ENCODE measurements at places on chromosomes 11 and 22.
A peak's percentile ranks its signal among the peaks of the same experiment; 100 is the strongest.

DNA sequence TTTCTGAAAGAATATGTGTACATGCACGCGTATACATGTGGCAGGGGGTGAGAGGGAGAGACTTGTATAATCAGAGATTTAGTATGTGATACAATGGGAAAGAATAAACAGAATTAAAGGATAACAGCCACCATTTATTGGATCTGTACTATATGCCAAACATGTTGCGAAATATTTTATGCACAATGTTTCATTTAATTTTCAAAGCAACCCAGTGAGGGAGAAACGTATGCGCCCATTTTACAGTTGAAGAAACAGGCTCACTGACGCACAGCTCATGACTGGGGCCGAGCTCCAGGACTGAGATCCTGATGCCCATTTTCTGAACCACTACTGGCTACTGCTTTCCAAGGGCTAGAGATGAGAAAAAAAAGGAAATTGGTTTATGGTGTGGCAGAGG, 3.3 kb upstream of the OAF start:
- DNase-seq = no peak

- DNase-seq = peak; percentile 51
Observed at GRCh38 chr11:72736452-72737069, 15.6 kb downstream of the ARAP1 start.

- peak; percentile 72 for DNase-seq
Observed at GRCh38 chr11:131687291-131688047, 317.1 kb downstream of the NTM start.

DNA sequence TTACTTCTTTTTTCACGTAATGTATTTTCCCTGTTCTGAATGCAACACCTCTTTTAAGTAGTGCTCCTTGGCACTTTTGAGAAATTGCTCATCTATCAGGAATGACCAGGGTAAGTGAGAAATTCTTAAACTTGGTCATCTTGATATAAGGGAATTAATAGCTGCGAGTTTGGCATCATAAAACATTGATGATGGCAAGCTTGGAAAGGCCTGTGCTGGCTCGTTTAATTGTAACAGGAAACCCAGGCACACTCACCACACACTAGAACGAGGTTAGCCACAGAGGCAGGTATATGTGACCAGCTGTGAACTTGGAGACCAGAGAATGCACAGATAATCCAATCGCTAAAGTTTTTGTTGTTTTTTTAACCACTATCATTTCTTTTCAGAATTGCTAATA, 24.3 kb downstream of the FAM118A start:
- no peak for DNase-seq

DNA sequence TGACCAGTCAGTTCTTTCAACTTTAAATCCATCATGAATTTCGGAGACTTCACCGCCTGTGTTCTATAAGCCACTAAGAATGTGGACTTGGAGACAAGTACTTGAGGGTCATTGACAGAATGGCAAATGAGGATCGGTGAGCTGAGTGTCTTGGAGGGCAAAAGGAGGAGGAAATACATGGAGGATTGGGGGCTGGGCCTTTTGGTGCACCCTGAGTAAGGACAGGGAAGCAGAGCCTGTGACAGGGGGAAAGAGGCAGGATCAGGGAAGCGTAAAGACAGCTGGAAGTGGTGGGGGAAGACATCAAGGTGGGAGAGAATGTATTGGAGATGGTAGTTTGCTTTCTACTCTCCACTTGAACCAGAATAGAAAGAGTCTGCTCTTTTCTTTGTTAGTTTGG, 70.4 kb upstream of the MTMR2 start:
- DNase-seq = no peak

GRCh38 chr22:36486619-36487384, 5.4 kb upstream of the TXN2 start:
- DNase-seq = peak; percentile 80

GRCh38 chr11:73652046-73652730, 5.8 kb downstream of the PLEKHB1 start:
- peak; percentile 75 for DNase-seq

DNA sequence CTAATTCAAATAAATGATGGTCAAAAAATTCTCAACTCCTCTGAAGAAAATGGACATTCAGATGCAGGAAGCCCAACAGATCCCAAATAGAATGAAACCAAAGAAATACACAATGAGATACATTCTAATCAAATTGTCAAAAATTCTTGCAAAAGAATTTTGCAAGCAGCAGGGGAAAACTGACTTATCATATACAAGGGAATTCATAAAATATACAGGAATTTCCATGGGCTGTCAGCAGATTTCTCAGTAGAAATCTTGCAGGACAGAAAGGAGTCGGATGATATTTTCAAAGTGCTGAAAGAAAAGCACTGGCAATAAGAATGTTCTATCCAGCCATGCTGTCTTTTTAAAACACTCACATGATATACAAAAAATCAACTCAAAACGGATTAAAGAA, 194.6 kb upstream of the ZC3H12C start:
- DNase-seq = no peak

DNA sequence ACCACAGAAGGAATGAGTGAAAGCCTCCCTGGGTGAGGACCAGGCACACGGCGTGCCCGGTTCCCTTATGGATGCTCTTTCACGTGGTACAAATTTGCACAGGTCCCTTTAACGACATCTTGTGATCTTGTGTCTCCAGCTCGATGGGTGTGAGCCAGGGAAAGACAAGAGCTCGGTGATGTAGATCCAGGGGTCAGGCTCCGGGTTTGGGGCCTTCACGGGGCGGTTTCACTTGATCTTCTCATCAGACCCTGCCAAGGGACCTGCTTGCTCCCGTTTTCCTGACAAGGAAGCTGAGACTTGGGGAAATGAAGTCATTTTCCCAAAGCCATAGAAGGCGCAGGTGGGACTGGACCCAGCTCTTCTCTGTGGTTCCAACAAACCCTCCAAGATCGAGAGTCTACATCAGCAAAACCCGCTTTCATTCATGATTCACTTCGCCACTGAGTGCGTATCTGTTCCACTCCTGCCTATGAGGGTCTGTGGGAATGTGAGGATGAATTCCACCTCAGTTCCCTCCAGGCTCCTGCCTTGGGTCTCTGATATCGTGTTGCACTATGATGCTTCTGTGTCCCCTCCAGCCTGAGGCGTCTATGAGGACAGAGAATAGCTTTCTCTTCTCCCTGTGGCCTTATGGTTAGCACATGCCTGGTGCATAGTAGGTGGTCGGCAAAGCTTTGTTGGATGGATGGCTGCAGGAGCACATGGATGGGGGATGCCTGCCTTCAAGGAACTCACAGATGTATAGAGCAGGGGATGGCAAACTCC, 45.0 kb upstream of the ANO1 start:
- no peak for DNase-seq

- no peak for DNase-seq
Observed at GRCh38 chr22:31286360-31287255, 5.7 kb downstream of the PIK3IP1 start.

GRCh38 chr11:65445101-65445603, 22.6 kb downstream of the NEAT1 start:
- no peak for DNase-seq

GRCh38 chr22:36267896-36268485, 15.1 kb downstream of the APOL1 start:
- DNase-seq = no peak

Measured in H7 (cell line).